ENCODE measurements at places on chromosomes 4 and X.

GRCh38 chr4:75254745-75255144 lies 259.5 kb downstream of the RCHY1 start:
- no peak for DNase-seq

- no peak for DNase-seq
These were observed 1.1 kb upstream of the UBE2A start for GRCh38 chrX:119573222-119573621.

GRCh38 chr4:112287258-112287989 lies 1.7 kb upstream of the TIFA start:
- DNase-seq, result no peak

DNA sequence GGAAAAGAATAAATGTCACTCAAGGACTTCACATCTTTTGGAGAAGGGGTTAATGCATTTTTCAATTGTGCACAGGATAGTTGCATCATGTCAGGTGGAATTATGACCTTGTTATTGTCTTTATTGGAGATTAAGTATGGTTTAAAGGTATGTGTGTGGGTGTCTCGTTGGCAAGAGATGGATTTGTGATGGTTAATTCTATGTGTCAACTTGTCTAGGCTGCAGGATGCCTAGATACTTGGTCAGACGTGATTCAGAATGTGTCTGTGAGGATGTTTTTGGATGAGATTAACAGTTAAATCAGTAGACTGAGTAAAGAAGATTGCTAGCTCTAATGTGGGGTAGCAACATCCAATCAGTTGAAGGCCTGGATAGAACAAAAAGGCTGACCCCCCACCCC lies 42.2 kb upstream of the HSD17B10 start:
- DNase-seq, result no peak

DNA sequence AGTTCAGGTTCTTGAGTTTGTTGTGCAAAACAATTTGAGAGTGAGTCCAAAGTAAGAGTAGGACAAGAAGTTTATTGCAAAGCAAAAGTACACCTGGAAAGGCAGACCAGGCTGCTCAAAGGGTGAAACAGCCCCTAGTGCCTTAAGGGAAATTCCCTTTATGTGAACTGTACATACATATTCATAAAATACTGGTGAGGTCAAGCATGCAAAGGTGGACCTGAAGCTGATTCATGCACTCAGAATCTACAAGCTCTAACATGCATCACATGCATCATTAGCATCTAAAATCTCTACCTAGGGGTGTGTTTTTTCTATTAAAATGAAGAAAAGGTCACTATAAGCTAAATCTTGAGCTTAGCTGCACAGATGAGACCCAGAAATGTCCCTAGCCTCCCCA lies 266.9 kb downstream of the SPATA18 start:
- DNase-seq, result no peak

GRCh38 chr4:156969911-156970310 lies 1.7 kb downstream of the PDGFC start:
- DNase-seq, result no peak

GRCh38 chrX:76127341-76127740 lies 45.5 kb upstream of the PBDC1 start:
- DNase-seq, result no peak

DNA sequence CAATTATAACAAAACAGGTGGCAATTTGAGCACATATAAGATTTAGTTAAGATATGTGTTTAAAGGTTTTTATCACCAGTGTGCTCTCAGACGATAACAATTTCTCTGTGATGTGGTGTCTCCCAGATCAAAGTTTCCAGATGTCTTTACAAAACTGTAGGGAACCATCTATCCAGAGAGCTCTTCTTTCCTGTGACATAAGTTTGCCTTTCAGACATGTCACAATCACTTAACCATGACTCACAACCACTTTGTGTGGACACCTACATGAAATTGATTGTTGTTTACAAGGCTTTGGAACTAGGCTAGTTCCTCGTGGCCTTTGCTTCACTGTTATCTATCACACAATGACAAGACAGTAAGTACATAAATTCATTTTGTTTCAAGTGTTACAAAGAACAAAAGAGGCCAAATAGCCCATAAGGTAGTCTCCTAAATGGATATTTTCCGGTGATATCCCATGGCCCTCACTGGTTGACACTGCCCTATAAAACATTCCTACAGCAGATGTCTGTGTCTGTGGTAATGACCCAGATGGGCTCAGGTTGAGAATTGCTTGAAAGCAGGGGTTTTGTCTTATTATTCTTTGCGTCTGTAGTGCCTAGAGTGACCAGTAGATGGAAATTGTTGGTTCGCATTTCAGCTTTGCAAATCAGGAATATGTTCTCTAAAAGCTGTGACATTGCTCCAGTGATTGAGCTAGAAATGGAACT lies 297.8 kb upstream of the FAM241A start:
- no peak for DNase-seq

DNA sequence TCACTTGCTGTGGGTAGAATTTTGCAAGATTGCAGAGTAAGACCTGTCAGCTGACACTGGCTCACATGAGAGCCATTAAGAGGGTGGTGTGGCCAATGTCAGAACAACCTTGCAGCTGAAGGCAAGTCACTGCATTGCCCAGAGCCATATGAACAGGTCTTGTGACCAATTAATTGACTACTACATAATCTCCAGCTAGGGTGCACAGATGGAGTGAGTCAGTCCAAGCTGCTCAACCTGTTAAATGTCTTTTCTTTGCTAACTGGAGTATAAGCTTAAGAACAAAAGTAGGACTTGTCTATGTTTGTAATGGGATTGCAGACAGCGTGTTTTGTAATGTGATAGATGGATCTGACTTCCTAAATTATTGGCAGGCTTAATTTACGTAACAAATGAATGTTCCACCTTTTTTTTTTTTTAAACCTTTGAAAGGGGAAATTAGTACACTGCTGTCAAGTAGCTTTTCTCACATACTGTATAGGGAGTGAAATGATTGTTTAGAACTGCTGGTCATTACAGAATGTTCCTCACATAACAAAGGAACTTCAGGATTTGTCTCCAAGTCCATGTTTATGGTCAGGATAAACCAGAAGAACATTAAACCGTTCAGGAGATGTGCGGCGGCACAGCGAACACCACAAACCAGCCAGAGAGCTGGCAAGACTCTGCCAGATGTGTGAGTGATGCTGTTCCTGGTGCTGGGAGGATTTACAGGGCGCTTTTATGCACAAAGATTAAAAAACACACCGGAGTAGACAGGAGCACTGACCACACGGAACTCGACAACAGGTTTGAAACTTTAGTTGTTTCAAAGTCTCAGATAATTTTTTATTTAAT lies 37.0 kb downstream of the FNIP2 start:
- peak; percentile 68 for DNase-seq

DNA sequence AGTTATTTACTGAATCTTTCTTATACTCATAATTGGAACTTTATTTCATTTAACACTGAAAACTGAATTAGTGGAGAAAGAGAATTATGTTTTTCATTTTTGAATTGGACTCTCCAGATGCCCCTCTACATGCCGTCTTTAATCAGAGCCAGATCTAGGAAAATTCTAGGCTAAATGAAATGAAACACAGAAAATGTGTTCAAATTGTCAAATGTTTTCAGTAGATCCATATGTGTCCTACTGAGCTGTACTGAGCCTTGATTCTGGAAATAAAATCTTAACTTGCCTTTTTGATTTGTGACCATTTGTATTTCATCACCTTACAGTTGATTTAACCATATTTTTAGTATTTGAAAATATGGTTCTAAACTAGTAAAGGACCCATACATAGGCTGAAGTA lies 64.0 kb upstream of the GK2 start:
- peak; percentile 18 for DNase-seq

DNA sequence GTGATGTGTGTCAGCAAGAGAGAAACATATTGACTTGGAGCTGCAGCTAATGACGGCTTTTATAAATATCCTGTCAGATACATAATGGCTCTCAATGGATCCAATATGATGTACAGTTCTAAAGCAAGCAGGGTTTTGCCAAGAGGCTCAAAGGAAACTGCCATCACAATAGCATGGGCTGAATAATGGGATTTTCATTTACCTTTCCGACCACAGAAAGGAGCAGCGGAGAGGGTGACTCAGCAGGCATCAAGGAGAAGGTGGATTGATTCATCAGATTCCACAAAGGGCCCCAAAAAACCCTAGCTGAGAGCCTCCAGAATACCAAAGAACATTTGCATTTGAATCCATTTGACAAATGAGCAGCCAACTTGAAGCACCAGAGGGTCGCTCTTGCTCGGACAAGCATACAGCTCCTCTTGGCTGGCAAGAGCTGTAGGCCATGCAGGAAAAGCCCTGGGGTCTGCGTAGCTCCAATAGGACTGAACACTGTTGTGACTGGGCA lies 355.7 kb upstream of the NOCT start:
- DNase-seq, result no peak

DNA sequence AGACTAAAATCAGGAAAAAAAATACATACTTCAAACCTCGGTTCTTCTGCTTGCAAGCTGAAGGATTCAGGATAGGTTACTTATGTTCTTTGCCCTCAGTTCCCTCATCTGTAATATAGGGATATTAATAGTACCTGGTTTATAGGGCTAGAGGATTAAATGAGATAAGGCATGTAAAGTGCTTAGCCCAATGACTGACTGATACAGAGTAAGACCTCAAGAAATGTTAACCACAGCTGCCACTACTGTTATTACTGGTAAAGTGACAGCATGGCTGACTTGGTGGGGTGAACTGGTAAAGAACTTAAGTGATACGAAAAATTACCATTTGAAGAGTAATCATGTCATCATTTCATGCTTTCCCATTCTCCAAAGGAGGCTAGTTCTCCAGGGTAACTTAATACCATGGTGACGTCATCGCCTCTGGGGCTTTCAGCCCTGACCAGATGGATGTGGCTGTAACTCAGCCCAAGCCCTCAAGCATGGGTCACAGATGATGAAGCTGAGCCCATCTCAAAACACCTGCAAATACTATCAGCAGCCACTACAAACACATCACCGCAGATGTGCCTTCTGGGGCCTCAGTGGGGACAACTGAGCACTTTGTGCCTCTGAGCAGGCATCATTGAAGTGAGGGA lies 44.5 kb upstream of the SCML1 start:
- no peak for DNase-seq

DNA sequence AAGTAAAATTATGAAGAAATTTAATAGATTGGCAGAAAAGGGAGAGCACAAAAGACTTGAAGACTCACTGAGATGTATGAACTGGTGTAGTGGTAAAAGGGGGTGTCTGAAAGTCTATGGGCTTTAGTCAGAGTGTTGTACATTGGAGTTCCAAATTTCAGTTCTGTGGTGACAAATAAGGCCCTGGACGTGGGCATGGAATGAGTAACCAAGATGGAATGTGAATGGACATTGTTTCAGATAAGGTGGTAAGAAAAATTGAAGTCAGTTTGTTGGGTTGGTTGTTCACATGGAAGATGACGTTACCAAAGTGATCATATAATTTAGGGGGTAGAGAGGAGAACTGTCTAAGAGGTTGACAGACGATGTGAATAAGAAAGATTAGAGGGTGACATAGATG lies 13.9 kb downstream of the CYSLTR1 start:
- DNase-seq, result no peak

DNA sequence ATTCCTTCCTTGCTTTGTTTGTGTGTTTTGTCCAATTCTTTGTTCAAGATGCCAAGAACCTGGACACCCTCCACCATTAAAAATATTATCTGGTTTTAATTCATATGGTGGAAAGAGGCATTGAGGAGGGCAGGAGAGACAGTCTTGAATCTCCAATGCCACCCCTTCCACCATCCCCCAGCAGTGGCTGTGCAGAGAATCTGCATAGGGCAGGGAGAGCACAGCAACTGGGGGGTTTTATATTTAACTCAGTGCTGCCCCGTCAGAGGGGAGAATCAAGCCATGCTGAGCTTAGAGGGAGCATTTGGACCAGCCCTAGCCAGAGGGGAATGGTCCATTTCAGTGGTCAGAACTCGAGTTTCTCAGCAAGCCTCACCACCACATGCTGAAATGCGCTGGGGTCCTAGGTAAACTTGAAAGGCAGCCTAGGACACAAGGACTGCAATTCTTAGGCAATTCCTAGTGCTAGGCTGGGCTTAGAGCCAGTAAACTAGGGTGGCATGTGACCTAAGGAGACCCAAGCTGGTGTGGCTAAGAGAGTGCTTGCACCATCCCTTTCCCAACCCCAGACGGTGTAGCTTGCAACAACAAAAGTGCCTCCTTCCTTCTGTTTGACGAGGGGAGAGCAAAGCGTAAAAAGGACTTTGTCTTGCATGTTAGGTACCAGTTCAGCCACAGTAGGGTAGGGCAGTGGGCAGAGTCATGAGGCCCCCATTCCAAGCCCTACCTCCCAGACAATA lies 34.2 kb downstream of the CCDC158 start:
- DNase-seq, result no peak

- DNase-seq, result no peak
These were observed 54.7 kb upstream of the ZXDA start for GRCh38 chrX:57964975-57965374.

DNA sequence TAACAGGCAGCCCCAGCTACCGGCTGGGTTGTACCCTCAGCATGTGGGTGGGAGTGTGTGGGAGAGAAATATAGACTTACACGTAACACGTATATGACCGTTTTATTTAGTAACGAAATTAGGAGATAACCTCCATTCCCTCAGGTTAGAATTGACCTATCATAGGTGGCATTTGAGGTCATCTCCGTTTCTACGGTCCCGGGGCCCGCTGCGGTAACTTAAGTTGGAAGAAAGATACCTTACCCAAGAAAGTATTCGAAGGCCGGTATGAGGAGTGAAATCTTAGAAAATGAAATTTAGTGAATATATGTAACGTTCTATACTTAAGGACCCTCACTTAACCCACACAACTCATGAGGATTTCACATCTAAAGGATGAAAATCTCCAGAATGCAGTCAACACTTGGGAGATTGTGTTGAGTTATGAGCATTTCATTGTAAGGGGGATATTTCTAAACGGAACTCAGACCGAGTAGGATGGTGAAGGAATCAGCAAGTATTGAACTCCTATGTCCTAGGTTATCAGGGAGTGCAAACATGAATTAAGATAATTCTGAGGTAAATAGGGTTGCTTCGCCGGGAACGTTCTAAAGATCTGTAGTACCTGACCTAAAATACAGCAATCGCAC lies 891 bp downstream of the CISD2 start:
- no peak for DNase-seq

- DNase-seq, result no peak
These were observed 215.7 kb upstream of the SPIN4 start for GRCh38 chrX:63566856-63567255.

DNA sequence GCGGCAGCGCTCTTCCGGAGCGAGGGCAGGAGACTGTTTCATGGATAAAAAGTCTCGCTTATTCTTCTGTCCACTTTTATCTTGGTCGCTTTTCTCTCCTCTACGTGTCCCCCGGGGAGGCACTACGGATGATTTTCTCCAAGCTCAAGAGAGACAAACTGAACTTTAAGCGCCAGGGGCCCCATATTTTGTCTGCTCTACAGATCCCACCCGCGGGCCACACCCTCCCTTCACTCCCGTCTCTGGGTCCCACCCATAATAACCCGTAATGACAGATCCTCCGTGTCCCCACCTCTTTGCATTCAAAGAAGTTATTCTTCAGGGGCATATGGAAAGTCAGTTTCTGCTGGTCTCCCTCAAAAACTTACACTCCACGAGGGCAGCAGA lies at the start of gene CORIN:
TSS of gene CORIN (minus strand) at position 160 of the 387 bp plus-strand sequence. CDS start at position 42, 118 bp downstream.
- peak; percentile 5 for DNase-seq

GRCh38 chr4:67531379-67531962 lies 13.8 kb downstream of the CENPC start:
- DNase-seq, result no peak

GRCh38 chrX:153307276-153308178 lies 14.0 kb downstream of the PNMA6F start:
- no peak for DNase-seq

Measured in cerebellar cortex (tissue), 1 donor.